ENCODE measurements at places on chromosomes 1 and 21.
A peak's percentile ranks its signal among the peaks of the same experiment; 100 is the strongest.

GRCh38 chr1:245585252-245585959 lies 430.6 kb downstream of the KIF26B start:
- DNase-seq = peak; percentile 82

GRCh38 chr1:207787776-207788175 lies 35.9 kb downstream of the CD46 start:
- DNase-seq = no peak

GRCh38 chr21:43719748-43720538 lies 1.0 kb downstream of the PDXK start:
- peak; percentile 24 for DNase-seq

DNA sequence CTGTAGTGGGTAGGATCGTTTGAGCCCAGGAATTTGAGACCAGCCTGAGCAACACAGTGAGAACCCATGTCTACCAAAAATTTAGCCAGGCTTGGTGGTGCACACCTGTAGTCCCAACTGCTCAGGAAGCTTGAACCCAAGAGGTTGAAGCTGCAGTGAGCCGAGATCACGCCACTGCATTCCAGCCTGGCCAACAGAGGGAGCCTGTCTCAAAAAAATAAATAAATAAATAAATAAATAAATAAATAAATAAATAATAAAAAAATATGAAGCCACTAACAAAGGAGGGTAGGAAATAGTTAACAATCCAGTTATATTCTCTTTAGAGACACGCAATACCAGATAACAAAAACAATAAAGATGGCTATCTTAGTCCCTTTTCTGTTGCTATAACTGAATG lies 11.9 kb upstream of the CBR3 start:
- no peak for DNase-seq

GRCh38 chr21:14318578-14318977 lies 64.4 kb downstream of the HSPA13 start:
- DNase-seq = no peak

- no peak for DNase-seq
These were observed 883.4 kb upstream of the B3GALT2 start for GRCh38 chr1:194069831-194070218.

GRCh38 chr1:198909973-198910372 lies 271.1 kb downstream of the PTPRC start:
- DNase-seq = no peak

GRCh38 chr1:92070892-92071291 lies 4.3 kb downstream of the SETSIP start:
- no peak for DNase-seq

GRCh38 chr1:44511769-44512168 lies 106.7 kb downstream of the RNF220 start:
- DNase-seq = no peak

- DNase-seq = no peak
These were observed 6.0 kb downstream of the FGGY start for GRCh38 chr1:59302871-59303270.

DNA sequence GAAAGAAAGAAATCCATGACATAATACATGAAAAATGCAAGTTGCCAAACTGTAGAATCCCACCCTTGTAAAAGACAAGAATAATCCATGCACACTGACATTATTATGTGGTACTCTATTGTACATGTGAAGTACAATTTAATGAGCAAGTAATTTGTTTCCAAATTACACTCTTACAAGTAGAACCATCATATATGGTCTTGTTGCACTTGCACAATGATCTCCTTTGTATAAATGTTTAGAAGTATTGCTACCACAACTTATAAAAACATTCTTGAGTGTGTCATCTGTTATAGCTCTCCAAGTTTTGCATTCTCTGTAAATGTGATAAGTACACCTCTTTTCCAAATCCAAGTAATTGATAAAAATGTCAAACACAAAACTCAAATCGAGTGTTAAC lies 29.1 kb upstream of the ZNF281 start:
- no peak for DNase-seq

- DNase-seq = no peak
These were observed 30.4 kb upstream of the SOX13 start for GRCh38 chr1:204042516-204042915.

DNA sequence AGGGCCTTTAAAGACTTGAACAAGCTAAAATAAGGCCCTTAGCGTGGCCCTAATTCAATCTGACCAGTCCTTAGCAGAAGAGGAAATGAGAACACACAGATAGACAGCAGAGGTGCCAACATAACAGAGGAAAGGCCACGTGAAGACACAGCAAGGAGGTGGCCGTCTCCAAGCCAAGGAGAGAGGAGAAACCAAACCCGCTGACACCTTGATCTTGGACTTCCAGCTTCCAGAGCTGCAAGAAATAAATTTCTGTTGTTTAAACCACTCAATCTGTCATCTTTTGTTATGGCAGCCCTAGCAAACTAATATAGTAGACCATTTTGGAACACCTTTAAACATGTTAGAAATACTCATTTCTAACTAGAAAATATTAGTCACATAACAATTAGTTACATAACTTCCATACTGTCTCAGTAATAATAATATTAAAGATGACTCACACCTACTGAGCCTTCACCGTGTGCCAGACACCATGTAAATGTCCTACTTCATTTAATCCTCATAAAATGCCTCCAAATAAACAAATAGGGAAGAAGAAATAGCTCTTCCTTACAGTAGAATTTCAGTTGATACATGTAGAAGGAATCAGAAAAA lies 47.9 kb downstream of the S1PR1 start:
- DNase-seq = no peak

GRCh38 chr1:205597691-205598314 lies 34.0 kb downstream of the ELK4 start:
- DNase-seq = no peak

- DNase-seq = no peak
These were observed 77.6 kb upstream of the RGS18 start for GRCh38 chr1:192080684-192081083.

DNA sequence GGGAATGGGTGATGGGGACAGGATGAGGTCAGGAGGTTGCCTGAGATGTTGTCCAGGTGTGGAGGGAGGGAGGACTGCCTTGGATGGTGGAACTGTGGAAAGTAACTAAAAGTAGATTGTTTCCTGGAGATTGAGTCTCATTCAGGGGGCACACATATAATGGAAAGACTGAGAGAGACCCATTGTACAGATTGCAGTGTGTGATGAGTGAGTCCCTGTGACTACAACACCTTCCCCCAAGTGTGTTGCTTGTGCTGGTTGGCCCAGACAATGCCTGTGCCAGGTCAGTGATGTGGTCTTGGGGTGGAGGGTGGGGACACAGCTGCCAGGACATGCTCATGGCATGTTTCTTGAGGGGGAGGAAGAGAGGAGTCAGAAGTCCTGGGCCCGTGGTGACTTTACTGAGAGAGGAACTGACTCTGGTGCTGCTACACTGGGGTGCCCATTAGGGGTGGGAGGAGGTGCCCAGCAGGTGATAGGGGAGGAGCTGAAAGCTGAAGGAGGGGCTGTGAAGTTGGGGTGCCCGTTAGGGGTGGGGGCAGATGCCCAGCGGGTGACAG lies 5.2 kb downstream of the SNAP47 start:
- DNase-seq = no peak

DNA sequence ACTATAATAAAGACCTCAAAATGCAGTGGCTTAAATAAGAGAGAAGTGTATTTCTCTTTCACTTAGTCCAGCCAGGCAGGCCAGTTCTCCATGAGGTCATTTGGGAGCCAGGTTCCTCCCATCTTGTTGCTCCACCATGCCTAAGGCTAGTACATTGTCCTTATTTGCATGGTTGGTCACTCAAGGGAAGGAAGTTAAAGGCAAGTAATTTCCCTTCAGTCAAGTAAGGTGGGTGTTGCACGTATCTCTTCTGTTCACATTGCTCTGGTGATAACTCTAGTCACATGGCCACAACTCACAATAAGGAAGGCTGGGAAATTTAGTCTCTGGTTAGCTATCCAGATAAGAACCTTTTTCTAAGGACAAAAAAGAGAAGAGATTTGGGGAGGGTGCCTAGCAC lies 27.2 kb upstream of the TADA1 start:
- DNase-seq = no peak

Data from AG20443 (cell line).